ENCODE measurements at places on chromosomes 16 and 17.

- peak; percentile 71 for DNase-seq
These were observed 39.3 kb downstream of the CHD9 start for GRCh38 chr16:53094013-53094630.

DNA sequence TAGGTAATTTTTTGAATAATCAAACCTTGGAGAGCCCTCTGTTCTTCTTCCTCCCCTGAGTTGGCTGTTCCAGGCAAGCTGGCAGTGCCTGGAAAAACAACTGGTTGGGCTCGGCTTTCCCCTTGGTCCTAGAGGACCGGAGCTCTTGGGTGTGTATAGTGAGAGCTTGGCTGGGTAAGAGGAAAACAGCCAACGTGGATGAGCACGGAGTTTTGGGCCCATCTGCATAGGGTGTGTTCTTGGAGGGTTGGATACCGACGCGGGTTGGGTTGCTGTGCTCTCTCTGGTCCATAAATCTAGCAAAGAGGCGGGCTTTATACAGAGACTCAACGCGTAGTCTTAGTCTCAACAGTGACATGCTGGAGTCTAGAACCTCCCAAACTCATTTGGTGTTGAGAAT lies 23.2 kb downstream of the ITGB3 start:
- no peak for DNase-seq

GRCh38 chr17:60248618-60249289 lies 99.0 kb downstream of the CA4 start:
- no peak for DNase-seq

DNA sequence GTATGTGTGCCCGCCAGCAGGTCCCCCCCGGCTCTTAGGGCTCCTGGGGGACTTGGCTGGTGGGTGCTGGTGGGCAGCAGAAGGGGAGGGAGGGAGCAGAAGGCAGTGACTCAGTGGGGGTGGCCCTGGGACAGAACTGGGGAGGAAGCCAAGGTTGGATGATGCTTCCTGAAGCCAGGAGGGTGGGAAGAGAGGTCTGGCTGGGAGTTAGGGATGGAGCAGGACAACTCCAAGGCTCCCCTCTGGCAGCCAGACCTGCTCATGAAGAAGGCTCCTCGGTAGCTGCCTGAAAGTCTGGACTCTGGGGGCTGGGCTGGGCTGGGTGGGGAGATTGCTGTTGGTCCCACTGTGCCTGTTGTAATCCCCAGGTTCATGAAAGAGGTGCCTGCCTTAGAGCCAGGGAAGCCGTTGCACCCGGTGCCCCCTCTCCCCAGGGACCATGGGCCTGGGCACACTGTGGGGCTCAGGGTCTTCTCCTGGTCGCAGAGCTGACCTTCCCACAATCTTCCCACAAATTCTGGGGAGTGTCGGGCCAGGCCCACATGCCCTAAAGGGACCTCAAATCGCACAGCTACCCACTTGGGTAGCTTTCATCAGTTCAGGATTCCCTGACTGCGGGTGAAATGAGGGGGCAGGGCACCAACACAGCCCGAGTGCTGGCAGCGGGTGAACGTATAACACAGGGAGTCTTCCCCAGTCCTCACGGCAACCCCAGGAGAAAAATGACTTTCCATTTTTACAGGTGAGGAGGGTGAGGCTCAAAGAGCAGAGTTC lies 1.1 kb upstream of the PLEKHG4 start:
- no peak for DNase-seq

DNA sequence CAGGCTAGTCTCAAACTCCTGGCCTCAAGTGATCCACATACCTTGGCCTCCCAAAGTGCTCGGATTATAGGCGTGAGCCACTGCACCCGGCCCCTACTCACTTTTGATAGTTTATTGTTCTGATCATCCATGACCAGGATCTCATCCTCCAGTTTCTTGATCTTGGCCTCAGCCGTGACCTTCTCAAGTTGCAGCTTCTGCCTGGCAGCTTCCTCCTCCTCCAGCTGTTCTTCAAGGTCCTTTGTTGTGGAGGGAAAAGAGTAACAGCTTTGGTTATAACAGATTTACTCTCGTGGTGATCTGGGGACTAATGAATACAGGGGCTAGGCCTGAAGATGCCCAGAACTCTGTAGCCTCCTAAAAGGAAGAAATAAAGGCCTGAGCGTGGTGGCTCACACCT lies 89.9 kb downstream of the NDE1 start:
- DNase-seq: no peak

DNA sequence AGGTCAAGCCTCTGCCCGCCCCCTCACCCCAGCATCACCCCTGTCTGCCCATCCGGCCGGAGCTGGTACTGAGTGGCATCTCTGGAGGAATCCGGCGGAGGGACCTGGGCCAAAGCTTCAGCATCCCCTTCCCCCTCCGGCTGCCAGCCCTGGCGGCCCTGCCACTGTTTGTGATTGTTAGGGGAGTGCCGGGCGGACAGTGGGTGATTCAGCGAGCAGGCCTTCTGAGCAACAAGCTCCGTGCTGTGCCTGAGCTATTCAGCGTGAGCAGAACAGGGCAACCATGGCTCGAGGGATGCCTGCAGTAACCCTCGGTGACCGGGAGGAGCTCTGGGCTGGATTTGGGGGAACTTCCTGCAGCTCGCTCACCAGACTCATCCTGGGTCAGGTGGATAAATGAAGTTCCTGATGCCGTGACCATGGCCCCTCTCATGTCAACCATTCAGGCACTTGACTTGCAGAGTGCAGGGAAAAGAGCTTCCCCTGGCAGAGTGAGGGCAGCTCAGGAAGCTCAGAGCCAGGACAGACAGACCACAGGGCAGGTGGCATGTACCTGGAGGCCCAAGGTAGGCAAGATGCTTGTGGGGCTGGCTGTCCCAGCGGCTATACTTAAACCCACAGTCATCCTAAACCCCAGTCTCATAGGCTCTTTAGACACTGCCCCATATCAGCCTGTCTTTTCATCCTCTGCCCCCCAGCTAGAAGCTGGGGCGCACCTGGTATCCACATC lies 24.3 kb upstream of the MLKL start:
- DNase-seq: no peak

GRCh38 chr17:1153795-1154546 lies 25.8 kb downstream of the ABR start:
- DNase-seq: no peak

DNA sequence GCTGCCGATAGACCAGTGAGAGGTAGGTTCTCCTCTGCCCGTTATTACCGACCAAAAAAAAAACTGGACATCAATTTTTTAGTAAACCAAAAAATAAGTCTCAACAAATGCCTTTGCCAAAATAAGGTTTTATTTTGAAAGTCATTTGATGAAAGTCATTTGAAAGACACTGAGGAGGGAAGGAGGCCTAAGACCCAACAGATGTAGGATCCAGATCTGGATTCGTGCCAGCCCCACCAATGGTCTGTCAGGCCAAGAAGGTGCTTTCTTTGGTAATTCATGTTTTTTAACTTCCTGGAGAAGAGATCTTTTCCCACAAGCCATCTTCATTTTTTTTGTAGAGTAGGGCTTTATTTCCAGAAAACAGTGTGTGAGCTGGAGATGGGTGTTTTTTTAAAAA lies 18.1 kb downstream of the NTAN1 start:
- DNase-seq: no peak

DNA sequence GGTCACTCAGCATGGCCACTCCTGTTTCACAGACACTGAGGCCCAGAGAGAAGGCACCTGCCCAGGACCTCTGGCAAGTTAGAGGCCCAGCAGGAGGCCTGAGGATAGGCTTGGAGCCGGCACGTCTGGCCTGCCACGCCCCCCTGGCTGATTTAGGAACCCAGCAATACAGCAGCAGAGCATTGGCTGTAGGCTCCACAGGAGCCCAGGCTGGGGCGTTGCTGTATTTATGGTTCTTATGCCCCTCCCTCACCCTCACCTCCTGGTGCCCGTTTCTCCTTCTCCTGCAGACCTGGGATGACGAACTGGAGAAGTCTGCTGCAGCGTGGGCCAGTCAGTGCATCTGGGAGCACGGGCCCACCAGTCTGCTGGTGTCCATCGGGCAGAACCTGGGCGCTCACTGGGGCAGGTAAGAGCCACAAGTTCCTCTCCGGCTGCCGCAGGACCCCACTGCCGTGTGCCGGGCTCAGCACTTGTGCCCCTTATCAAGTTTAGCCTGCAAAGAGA lies 25.8 kb downstream of the CRISPLD2 start:
- DNase-seq: no peak

DNA sequence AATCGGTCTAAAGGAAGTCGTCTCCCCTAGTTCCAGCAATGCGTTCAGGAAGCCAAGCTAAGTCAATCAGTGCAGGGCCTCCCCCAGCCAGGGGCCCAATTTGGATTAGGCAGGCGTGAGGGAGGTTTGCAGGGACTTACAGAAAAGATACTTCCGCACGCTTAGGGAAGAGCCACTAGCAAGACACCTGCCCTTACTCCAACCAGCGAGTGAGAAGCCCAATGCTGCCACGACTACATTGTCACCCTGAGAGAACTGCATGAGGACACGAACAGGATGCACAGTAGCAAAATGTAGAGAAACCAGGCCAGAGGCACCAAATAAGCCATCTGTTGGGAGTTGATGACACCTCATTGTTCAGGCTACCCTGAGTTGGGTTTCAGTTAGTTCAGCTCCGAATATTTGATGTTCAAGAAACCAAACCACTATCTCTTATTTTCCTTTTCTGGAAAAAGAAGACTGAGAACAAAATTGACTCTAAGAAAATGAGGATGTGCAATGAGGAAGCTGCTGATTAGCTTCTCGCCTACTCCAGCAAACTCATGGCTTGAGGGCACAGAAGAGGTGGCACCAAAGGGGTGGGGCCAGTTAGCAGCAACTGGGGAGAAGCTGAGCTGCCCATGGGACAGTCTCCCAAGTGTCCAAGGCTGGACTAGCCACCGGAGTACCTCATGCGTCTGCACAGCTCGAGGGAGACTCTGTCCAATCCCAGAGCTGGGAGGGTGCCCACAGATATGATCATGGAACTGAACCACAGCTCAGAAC lies 29.3 kb downstream of the TK2 start:
- DNase-seq: no peak

DNA sequence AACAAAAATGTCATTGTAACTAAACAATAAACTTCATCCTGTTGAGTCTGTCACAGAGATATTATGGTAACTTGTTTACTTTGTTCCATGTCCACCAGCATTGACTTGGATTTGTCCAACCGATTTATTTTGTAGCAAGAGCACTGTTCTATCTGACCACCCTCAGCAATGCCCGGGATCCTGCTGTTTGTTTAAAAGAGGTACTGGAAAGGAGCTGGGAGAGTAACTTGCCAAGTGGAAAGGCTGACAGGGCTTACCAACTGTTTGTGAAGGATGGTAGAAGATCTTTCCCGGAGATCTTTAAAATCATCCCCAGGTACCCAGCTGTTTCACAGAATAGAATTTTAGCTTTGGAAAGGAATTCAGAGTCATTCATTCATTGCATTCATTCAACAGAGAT lies 59.1 kb upstream of the BCAR1 start:
- DNase-seq: no peak

- no peak for DNase-seq
These were observed 14.6 kb downstream of the SPNS3 start for GRCh38 chr17:4448197-4448980.

- no peak for DNase-seq
These were observed 398.7 kb downstream of the SOX9 start for GRCh38 chr17:72519598-72519936.

DNA sequence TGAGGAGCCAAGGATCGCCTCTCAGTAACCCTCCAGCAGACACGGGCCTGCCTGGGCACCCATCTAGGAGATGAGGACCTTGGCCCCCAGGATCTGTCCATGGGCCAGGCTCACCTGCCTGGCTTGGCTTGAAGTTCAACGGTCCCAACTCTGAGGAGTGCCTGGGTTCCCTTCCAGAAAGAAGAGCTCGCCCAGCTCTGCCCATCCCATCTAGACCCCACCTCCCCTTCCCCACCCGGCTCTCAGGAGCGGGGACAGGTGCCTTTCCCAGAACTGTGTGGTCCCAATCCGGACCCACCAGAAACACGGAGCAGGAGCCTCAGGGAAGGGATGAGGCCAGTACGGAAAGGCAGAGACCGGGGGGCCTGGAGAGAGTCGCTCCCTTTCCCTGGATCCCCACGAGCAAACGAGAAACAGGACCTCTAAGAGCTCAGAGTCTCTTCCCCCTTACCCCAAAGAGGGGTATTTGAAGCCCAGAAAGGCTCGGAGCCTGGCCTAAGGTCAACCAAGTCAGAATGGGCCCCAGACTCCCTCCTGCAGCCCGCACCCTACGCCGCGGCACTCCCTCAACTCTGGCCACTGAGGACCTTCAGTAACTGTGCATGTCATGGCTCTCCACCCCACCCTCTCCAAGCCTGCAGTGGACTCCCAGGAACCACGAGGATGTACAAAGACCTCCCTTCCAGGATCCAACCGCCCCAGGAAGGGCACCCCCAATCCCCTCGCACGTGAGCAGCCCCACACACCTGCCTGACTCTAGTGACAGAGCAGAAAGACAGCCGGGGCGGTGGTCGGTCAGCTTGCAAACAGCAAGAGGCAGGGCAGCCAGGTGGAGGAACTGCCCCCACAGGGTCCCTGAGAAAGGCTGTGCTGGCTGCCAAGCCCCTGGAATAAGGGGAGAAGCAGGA lies 5.4 kb downstream of the CLUH start:
- DNase-seq: no peak

DNA sequence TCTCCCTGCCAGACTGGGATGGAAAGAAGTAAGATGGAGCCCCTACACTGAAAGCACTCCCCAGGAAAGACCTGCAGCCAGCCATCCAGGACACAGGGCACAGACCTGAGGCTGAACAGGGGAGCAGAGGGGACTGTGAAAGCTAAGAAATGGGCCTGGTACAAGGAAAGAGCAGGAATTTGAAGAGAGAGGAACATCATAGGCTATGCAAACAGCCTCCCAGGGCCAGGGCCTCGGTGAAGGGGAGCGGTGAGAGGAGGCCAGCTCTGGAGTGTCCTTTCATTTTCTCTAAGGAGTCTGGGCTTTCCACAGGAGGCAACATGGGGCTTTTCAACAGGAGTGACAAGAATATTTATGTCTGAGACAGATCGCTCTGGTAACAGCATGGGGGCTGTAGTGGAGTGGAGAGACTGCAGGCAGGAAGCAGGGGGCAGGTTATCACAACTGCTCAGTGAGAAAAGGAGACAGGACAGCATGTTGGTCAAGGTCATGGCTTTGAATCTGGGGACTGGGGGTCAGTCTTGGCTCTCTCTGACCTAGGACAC lies 50.1 kb downstream of the TOM1L2 start:
- DNase-seq: peak; percentile 8

- DNase-seq: no peak
These were observed 3.9 kb downstream of the STH start for GRCh38 chr17:46002973-46003316.

GRCh38 chr16:9446471-9447194 lies 355.2 kb downstream of the HAPSTR1 start:
- no peak for DNase-seq

- DNase-seq: peak; percentile 34
These were observed 6.9 kb downstream of the USP6 start for GRCh38 chr17:5122586-5123342.

Data from RWPE2 (cell line).